ENCODE measurements at places on chromosomes 7 and 10.

DNA sequence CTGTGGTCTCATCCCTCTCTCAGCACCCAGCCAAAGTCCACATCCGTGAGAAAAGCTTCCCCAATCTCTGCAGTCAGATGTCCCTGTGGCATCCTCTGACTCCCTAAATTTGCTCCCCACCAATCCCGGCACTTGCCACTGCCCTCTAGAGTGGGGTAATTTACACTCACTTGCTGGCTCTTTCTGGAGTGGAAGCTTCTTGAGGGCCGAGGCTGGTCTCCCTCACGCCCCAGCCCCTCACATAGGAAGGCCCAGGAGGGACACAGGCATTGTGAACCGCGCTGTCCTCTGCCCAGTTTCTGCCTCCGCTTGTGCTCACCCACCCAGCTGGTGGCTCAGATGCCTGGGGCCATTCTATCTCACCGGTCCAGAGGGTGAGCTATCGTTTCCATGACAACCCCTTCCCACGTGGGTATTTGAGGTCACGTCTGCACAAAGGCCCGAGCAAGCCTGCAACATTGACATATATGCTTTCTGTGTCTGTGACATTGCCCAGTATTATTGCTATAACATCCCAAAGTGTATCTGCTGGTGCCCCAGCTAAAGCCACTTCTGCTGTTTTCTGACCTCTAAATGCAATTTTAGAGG lies 97.3 kb upstream of the CTBP2 start:
- no peak for DNase-seq

- peak; percentile 42 for DNase-seq
These were observed 70.0 kb downstream of the ARL4A start for GRCh38 chr7:12757443-12757842.

- no peak for DNase-seq
These were observed 127.8 kb downstream of the CUX1 start for GRCh38 chr7:101945034-101945758.

DNA sequence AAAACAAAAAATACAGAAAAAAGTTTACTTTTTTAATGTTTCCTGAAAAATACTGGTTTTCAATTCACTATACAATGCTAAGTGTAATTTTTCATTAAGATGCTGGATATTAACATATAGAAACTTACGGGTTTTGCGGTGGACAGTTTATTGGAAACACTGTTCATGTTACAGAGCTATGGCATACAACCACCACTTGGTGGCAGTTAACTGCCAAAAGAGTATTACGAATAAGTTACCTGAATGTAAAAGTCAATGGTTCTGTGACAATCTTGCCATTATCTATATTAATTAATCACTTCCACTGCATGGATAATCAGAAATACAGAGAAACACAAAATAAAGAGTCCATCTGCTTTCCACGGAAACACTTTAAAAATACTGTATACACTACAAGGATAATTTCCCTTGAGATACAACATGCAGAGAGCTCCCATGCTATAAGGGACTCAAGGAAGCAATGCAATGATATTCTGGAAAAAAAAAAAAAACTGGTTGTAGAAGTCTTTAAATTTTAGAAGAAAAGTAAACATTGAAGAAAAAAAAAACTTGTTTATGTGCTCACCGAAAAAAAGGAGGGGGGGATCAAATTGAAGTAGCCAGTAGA lies 97.0 kb downstream of the TPK1 start:
- no peak for DNase-seq

DNA sequence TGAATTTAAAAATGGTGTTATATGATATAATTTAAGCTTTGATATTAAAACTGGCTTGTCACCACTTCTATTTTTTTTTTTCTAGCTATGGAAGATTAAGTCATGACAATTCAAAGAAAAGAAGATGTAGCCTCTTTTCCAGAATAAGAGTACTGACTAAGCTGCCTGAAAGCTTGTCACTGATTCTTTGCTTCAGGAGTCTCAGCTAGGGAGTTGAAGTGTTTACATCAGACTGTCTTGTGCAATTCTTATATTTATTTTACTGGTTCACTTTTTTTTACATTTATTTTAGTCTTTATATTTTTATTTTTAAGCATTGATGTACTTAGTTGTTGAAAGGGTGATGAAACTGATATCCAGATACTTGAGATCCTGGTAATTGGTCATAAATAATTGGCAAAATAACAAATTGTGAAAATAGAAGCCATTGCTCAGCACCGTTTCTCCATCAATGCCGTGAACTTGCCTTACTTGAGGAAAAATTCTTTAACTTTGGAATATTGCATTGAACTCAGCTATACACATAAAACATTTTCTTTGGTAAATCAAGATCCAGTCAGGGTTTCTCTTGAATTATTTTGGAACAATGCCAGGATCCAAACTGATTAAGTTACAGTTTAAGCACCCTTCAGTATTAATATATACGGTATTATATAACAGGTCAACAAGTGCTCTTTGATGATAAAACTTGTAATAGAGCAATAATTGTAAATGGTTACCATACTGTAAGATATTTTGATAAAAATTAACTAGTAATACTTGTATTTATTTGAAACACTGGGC lies 156.4 kb downstream of the PHTF2 start:
- DNase-seq = no peak

- no peak for DNase-seq
These were observed 11.7 kb downstream of the CPEB3 start for GRCh38 chr10:92278996-92279696.

GRCh38 chr10:131452926-131453720 lies 141.6 kb upstream of the TCERG1L start:
- no peak for DNase-seq

DNA sequence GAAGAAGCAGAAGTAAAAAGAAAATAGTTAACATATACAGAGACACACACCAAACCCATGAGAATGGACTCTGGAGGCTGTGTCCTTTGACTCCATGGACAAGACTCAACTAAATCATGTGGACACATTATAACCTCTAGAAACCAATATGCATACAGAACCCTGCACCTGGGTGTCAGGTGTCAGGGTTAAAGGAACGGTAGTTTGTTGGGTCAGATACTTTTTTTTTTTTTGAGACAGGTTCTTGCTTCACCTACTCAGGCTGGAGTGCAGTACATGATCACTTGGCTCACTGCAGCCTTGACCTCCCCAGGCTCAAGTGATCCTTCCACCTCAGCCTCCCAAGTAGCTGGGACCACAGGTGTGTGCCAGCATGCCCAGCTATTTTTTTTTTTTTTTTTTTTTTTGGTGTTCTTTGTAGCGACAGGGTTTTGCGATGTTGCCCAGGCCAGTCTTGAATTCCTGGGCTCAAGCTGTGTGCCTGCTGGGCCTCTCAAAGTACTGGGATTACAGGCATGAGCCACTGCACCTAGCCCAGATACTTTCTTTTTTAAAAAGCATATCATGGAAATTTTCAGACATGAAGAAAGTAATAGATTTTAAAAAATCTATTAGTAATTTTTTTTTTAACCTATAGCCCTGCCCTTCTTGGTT lies 31.3 kb downstream of the GALNT11 start:
- no peak for DNase-seq

- DNase-seq = no peak
These were observed 31.9 kb downstream of the ADAMTS14 start for GRCh38 chr10:70704211-70704610.

GRCh38 chr7:90738249-90738648 lies 142.1 kb downstream of the CDK14 start:
- no peak for DNase-seq

DNA sequence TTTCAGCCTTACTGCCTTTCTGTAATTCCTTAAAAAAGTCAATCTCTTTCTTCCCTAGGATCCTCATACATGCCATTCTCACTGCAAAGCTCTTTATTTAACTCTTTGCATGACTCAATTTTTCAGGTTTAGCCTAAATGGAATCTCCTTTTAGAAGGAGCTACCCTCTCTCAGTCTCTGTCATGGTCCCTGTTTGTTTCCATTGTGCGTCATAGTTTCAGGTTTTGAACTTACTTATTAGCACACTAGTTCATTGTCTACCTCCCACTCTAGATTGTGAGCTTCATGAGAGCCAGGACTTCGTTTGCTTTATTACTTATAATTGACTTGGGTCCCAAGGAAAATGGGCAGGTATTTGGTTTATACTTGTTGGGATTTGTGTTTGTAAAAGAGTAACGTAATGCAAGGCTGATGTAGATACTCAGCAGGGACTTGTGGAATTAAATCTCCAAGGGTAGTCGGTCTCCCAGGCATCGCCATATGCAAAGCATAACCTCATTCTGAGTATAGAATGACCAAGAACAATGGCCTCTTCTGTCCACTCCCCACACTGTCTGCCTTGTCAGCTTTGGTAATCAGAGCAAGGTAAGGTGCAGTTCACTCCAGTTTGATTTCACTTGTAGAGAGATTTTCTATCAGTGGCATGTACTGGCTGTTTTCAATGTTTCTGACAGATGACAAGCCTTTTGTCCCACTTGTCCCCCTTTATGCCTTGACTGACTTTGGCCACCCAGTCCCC lies 252.0 kb downstream of the SORCS3 start:
- DNase-seq = no peak
